A549 treated with Mapracorat at 1 μM for 4 hours (cell line): ENCODE measurements at places on chromosomes 1 and 21. TPM values are rescaled to one million over a fixed set of nuclear protein-coding genes. Genes with fewer than 3 reads are reported as not detected.

Gene GBP2
- 0.63 to 1.1 TPM (median 0.81 TPM) in 5 replicates for total RNA-seq

Gene DNAJC6
- 5.6 to 8.7 TPM (median 6.6 TPM) in 5 replicates for total RNA-seq

Gene CELA3B
- total RNA-seq, result not detected in 5 replicates

Gene IGFN1
- total RNA-seq, result 0.41 to 0.71 TPM (median 0.56 TPM) in 5 replicates

Gene FLG2
- not detected in 5 replicates for total RNA-seq

Gene PTBP2
- 6.2 to 7.3 TPM (median 6.6 TPM) in 5 replicates for total RNA-seq

Gene MTARC2
- 9.7 to 13.4 TPM (median 12.8 TPM) in 5 replicates for total RNA-seq

Gene PARS2
- total RNA-seq, result 4.0 to 5.2 TPM (median 4.8 TPM) in 5 replicates

Gene FAM167B
- 0.40 to 0.70 TPM (median 0.58 TPM) in 5 replicates for total RNA-seq

Gene LCK
- not detected in 5 replicates for total RNA-seq
